ENCODE measurements at places on chromosomes 7 and 10.

GRCh38 chr7:25318047-25318446 is 89.8 kb upstream of the NPVF start:
- DNase-seq = no peak

GRCh38 chr7:19830604-19831003 is 57.2 kb upstream of the TMEM196 start:
- no peak for DNase-seq

- peak; percentile 59 for DNase-seq
Measured at GRCh38 chr10:58531084-58531695, 18.5 kb downstream of the BICC1 start.

DNA sequence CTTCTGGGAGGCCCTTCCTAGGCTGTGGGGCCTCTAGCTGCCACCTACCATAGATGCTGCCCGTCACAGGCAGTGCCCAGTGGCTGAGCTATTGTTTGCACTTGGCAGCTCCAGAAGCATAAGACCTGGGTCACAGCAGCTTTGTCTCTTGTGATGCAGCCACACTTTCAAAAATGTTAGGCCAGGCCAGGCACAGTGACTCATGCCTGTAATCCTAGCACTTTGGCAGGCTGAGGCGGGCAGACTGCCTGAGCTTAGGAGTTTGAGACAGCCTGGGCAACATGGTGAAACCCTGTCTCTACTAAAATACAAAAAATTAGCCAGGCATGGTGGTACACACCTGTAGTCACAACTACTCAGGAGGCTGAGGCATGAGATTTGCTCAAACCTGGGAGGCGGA is 9.5 kb upstream of the KAZALD1 start:
- DNase-seq = no peak

DNA sequence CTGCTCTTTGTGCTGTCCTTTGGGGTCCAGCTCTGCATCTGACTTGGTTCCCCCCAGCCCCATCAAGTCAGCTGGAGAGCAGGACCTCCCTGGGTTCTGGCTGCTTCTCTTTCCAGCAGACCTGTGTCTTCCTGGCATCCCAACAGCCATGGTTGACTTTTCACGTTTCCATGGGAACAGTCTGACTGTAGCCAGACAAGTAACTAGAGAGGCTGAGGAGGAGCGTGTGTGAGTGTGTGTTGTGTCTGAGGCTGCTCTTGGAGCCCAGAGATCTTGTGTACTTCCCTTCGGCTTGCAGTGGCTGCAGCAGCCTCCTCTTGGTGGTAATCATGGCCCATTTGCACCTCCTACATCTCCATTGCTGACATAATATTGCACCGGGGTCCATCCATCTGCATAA is 332.0 kb downstream of the RPS24 start:
- no peak for DNase-seq

DNA sequence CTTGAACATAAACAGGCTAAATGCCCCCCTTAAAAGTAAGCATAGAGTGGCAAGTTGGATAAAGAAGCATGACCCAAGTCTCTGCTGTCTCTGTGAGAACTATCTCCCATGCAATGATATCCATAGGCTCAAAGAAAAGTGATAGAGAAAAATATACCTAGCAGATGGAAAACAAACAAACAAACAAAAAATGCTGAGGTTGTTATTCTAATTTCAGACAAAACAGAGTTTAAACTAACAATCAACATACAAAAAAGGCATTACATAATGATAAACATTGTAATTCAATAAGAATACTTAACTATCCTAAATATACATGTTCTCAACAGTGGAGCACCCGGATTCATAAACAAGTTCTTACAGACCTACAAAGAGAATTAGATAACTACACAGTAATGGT is 626.2 kb upstream of the CNTNAP2 start:
- DNase-seq = no peak

DNA sequence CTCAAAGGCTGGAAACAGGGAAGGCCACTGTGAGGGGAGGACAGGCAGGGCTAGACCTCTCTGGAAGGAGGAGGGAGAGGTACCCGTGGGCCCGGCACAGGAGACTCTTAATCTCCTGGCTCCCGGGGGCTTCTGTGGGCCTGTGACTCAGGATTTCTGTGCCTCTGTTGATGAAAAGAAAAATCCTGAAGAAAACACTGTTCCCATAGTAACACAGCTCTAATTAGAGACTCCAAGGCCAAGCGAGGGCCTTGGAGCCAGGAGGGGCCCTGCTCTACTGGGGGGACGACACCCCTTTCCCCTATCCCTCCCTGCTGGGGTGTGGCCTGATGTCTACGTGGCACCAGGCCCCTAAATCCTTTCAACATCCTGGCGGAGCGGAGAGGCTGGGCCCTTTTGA is 174.1 kb upstream of the TNRC18 start:
- DNase-seq = no peak

DNA sequence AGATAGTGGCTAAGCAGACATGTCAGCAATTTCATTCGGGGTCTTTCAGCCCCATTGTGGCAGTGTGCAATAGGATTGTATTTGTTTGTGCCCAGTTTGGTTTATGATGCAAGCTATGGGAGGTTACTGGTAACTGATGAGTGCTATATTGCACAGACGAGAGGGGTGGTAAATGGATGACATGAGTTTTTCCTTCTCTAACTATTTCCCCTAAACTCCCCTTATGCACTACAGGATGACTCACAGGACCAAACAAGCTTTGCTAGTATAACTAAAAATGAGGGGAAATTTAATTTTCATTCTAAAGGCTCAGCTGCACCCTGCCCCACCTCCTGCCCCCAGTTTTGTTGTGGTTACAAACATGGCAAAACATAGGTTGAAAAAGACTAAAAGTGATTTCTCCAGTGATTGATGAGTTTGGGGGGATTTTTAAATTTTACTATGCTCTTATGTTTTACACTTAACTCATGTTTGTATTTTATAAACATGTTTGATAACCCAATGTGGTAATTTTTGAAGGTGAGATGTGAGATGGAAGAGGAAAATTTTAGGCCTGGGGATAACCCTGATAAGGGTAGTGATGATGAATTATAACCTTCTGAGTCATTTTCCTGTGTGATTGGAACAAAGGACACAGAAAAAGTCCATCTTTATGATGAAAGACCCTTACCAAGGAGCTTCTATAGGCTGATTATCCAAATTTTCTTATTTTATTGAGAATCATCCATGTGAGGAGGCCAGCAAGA is 60.8 kb upstream of the NAMPT start:
- DNase-seq = no peak

- DNase-seq = no peak
Measured at GRCh38 chr7:70143075-70144044, 545.1 kb downstream of the AUTS2 start.

- no peak for DNase-seq
Measured at GRCh38 chr7:2921653-2922347, 77.7 kb upstream of the GNA12 start.

GRCh38 chr7:38462819-38463218 is 168.4 kb downstream of the AMPH start:
- no peak for DNase-seq

GRCh38 chr7:26813432-26813831 is 51.0 kb downstream of the SKAP2 start:
- no peak for DNase-seq

GRCh38 chr10:84204122-84204521 is 9.8 kb downstream of the CDHR1 start:
- DNase-seq = no peak

DNA sequence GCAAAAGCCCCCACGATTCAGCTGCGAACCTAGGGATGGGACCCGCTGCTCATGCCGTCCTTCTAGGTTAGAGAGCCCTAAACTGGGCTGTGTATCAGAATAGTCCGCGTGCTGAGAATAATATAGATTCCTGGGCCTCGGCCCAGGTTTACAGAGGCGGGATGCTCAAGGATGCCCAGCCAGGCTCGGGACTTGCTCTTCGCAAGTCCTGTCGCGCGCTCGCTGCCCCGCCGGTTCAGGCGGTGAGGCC is 266 bp upstream of the STMP1 start:
- no peak for DNase-seq

GRCh38 chr10:15518250-15518649 is 147.2 kb upstream of the FAM171A1 start:
- no peak for DNase-seq

- DNase-seq = no peak
Measured at GRCh38 chr7:37076668-37077067, 352.4 kb upstream of the AOAH start.

DNA sequence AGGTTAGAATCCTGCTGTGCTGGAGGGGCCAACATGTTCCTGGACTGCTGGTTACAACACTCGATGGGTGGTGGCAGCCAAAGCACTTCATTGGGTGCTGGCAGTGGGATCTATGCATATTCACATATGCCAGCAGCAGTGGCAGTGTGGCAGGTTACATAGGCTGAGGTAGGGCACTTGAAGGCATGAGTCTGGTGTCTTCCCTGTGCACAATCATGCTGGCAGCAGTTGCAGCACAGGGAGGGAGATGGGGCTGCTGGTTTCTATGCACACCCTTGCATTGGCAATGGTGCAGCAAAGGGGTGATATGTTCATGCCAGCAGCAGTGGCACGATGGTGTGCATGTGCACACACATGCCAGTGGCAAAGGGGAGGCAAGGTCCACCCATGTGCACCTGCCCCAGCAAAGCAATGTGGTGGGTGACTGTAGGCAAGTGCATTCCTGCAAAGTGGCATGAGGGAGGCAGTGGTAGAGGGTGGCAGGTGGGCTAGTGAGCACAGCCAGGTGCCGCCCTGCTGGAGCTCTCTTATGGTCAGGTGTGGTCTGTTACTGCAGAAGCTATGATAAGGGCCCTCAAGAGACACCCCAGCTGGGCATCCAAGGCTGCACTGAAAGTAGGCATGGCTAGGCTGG is 356.2 kb upstream of the STEAP1 start:
- no peak for DNase-seq

GRCh38 chr7:94253686-94254085 is 141.0 kb upstream of the COL1A2 start:
- DNase-seq = no peak

DNA sequence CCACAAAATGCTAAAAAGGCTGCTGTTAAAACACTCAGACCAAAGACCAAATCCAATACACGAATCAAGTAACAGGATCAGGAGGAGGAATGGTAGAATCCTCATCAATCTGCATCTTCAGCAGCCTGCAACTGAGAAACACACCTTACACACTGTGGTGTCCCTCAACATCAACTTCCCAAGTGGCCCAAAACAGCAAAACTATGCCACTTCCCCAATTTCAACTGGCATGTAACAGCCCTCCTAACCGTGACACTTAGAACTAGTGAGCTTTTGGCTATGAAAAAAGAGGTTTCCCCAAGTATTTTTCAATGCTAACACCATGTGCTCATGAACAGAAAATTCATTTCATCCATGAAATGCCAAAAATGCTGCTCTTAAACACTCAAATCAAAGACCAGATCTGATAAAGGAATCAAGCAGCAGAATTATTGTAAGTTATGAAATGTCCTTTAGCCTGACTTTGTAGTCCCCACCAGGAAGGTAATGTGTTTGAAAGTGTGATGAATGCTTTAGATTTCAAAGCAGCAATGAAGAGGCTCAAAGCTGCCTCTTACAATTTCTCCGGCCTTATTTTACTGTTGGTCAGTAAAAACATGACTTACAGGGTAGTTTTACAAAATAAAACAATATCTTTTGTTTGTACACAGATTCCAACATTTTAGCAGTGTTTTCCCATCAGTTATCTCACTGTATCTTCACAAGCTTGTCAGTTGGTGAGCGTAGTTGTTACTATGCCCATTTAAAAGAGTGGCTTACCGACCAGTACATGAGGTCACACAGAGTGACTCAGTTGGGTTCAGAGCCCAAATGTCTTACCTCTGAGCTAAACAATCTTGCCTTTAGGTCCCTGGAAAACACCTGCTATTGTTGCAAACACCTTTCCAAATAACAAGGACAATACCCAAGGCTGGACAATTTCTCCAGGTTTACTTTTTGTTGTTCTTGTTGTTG is 65.7 kb upstream of the ASAH2 start:
- DNase-seq = no peak

- no peak for DNase-seq
Measured at GRCh38 chr7:23622506-23622925, 25.3 kb downstream of the CCDC126 start.

DNA sequence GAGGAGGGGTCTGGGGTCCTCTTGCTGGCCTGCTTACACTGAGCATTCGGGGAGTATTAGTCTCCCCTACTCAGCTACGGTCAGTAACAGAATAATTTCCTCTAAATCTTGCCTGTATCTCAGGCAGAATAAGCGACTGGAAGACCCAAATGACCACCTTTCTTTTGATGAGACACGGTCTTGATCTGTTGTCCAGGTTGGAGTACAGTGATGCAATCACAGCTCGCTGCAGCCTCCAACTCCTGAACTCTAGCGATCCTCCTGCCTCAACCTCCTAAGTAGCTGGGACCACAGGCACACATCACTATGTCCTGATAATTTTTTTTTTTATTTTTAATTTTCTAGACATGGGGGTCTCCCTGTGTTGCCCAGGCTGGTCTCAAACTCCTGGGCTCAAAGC is 17.2 kb downstream of the CCL24 start:
- DNase-seq = no peak

DNA sequence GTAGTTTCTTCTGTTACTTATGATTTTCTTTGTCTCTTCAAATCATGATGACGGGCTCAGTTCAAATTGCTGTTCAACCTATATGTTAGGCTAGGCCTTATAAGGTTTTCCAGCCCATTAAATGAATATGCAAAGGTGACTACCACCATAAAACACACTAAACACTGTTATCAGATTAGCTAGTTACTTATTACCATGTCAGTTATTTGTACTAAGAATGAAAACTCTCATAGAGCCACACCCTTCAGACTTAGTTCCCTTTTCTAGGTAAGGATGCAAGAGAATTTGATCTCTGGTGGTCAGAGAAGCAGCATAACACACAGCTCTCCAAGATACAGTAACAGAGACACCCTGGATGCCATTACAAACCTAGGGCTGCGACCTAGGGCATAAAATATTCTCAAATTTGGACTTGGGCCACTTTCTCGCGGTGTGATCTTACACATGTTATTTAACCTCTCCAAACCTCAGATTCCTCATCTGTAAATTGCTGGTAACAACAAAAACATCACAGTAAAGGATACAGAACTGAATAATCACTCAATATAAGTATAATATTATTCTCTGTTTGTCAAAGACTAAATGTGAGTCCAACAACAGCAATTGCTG is 35.6 kb downstream of the ANKMY2 start:
- no peak for DNase-seq

DNA sequence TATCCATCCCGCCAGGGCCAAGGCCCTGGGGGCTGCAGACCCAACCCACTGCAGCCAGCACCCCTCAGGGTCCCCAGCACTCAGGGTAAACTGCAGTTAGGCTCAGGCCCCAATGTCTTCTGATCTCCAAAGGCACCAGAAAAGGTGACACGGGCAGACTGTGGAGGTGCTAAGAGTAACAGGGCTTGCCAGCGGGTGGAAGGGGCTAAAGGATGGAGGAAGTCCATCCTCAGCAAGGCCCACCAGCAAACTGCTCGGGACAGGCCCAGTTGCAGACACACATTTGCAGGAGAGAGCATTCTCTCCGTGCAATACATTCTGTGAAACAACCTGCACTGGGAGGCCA is 95.6 kb upstream of the DDC start:
- DNase-seq = no peak

GRCh38 chr10:125193306-125193877 is 33.0 kb upstream of the CTBP2 start:
- DNase-seq = no peak

GRCh38 chr10:108500396-108500795 is 1335.9 kb upstream of the SORCS1 start:
- DNase-seq = no peak
